ENCODE measurements at places on chromosomes 16 and 17. TPM values are rescaled to one million over a fixed set of nuclear protein-coding genes. Genes with fewer than 3 reads are reported as not detected.

The TSNAXIP1 gene
- polyA plus RNA-seq, result not detected

DNA sequence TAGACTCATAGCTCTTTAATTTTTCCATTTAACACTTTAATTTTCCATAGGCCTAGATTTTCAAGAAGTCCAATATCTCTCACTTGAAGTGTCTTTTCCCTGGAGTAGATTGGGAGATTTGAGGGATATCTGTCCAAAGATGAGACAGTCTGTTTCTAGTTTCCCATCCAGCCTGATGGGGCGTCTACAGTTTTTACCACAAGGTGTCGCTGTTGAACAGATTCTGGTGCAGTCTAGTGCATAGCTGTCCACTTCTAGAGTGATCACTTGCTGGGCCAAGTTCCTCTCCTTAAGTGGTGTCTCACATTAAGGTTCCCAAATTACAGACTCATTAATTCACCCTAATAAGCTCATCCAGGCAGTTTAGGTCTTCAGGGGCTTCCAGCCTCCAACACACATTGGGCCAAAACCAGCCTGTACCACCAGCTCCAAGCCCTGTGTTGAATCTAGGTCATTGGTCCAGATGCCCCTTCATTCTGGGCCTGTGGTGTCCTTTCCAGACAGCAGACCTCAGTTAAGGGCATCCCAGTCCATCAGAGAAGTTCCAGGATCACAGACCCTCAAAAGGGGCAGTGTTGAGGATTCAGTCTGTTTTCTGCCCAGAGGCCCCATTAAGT, 9.4 kb downstream of the SNX20 start:
- no peak for DNase-seq
- no peak overlapping the region for H3K27ac ChIP-seq
- peaks cover 15% of the 10 kb centered on the region for H3K4me1 ChIP-seq
- H3K36me3 ChIP-seq, result peaks cover 40% of the 10 kb centered on the region
- no peaks in the 10 kb centered on the region for H3K27me3 ChIP-seq
- H3K4me3 ChIP-seq, result no peak overlapping the region

- no peaks in the 10 kb centered on the region for H3K27me3 ChIP-seq
- H3K36me3 ChIP-seq, result no peaks in the 10 kb centered on the region
- no peak overlapping the region for H3K27ac ChIP-seq
- peaks cover 43% of the 10 kb centered on the region for H3K4me1 ChIP-seq
- no peak overlapping the region for H3K4me3 ChIP-seq
Observed at GRCh38 chr16:89352091-89352681, 134.7 kb downstream of the ZNF778 start.

The RAB37 gene
- polyA plus RNA-seq, result 73.7 TPM

GRCh38 chr17:49691677-49692191, 13.8 kb upstream of the SPOP start:
- no peak overlapping the region for H3K27ac ChIP-seq
- no peak for DNase-seq
- H3K27me3 ChIP-seq, result no peaks in the 10 kb centered on the region
- H3K4me3 ChIP-seq, result no peak overlapping the region

DNA sequence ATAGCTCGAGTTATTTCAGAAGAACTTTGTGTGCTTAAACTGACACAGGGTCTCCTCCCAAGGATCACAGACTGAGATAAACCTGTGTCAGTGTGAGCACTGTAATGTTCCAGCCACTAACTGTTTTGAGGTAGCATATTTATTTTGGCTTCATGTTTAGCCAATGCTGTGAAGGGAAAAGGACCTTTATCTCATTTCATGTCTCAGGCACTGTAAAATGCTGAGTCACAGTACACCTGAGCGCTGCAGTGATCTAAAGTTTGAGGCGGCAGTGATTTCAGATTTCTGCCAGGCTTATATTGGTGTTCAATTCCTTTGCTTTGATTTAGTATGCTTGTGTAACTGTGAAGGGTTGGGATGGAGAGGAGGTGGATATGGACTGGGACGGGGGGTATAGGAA, 3.1 kb upstream of the DNAJA2 start:
- peaks cover 32% of the 10 kb centered on the region for H3K4me1 ChIP-seq
- no peaks in the 10 kb centered on the region for H3K27me3 ChIP-seq
- H3K36me3 ChIP-seq, result no peaks in the 10 kb centered on the region
- H3K4me3 ChIP-seq, result no peak overlapping the region
- no peak overlapping the region for H3K27ac ChIP-seq

- H3K36me3 ChIP-seq, result peaks cover 4% of the 10 kb centered on the region
- H3K4me3 ChIP-seq, result no peak overlapping the region
- H3K27ac ChIP-seq, result no peak overlapping the region
- no peaks in the 10 kb centered on the region for H3K4me1 ChIP-seq
- DNase-seq, result no peak
Observed at GRCh38 chr17:9938764-9939163, 33.7 kb upstream of the RCVRN start.

The DOC2B gene
- polyA plus RNA-seq, result not detected
